ENCODE measurements at places on chromosomes 7 and 10.
A peak's percentile ranks its signal among the peaks of the same experiment; 100 is the strongest.

- no peak for DNase-seq
These were observed 54.4 kb downstream of the ESYT2 start for GRCh38 chr7:158774952-158775351.

GRCh38 chr7:96388620-96389383 is 66.9 kb upstream of the SLC25A13 start:
- no peak for DNase-seq

GRCh38 chr7:77910124-77910523 is 111.6 kb downstream of the PHTF2 start:
- peak; percentile 25 for DNase-seq

DNA sequence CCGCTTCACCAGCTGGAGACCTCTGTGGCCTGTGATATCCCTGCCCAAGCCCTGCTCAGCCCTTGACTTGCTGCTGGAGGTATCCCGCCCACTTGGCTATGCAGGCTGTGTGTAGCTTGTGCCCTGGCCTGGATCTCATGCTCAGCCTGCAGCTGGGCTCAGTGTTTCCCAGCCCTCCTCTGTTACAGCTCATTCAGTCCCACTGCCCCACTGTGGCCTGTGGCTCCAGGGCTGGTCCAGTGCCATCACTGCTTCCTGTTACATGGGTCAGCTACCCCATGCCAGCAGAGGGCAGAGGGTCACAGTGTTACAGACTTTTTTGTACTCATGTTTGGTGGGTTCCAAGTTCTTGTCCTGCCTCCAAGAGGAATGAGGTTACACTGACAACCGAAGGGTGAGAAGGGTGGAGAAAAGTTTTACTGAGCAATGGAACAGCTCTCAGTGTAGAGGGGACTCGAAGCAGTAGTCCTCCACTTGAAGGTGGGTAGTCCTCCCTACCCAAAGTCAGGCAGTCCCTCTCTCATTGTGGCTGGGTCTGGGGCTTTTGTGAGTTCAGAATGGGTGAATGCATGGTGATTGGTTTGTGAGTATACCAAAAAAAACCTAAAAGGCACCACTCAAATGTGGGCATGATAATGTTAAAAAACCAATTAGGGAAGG is 100.4 kb downstream of the ANKRD7 start:
- no peak for DNase-seq

DNA sequence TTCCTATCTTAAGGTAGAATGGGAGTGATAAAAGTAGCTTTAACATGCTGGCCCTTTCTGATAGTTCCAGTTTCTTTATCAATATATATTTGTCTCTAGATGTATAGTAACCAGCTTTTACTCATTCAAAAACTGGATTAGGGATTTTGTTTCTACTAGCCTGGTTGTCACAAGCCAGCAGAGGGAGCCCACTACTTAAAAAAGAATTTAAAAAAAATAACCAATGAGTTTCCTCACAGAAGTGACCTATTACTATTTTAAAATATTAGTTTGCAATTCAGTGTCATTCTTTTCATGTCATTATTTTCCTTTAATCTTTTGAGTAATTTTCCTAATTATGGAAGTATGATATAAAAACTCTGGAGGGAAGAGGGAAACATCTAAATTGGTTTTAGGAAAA is 142.1 kb downstream of the PHTF2 start:
- DNase-seq, result peak; percentile 35

DNA sequence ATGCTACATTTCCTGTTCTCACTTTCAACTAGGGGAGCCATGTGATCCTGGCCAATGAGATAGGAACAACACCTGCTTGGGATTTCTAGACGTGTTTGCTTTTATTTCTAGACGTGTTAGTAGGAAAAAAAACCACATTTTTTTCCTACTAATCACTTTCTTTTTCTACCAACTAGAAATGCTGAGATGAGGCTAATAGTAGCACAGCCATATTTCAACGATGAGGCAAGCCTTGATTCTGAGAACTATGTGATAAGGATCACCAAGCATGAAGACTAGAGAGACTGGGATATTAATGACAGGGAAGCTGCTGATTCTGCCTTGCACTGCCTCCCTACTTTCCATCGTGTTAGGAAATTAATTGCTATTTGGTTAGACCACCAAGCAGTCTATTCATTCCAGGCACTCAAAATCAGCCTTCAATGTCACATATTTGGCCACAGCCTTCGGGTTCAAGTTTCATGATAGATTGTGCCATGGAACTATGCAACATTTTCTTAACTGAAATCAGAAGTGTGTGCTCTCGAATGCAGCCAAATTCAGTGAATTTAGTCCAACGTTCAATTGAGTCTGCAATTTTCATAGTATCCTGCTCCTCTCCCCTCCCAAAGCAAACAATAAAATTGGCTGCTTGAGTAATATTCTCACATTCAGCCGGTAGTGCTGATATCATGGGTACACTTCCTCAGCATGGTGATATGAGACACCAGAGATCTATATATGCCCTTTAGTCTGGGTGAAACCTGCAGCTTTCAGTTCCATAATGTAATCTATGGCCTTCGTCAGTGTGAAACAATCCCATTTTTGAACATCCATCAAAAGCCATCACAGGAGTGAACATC is 98.1 kb downstream of the GPR37 start:
- no peak for DNase-seq

DNA sequence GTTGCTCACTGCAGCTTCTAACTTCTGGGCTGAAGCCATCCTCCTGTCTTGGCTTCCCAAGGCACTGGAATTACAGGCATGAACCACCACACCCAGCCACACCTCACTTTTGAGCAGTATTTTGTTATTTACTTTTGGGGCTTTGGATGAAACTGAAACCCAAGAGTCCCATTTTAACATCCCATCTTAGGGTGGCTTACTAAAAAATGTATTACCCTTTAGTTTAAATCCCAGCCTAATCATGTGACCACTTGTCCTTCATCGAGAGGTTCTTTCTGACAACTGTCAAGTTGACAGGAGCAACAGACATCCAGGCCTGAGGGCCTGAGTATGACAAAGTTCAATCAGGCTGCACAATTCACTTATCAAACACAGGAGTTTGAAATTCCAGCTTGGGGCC is 33.6 kb downstream of the C10orf67 start:
- DNase-seq, result no peak

GRCh38 chr10:130513686-130514476 is 377.7 kb downstream of the GLRX3 start:
- DNase-seq, result no peak

- DNase-seq, result no peak
These were observed 32.4 kb downstream of the ITIH5 start for GRCh38 chr10:7634142-7634894.

- DNase-seq, result no peak
These were observed 486 bp upstream of the SORCS1 start for GRCh38 chr10:107164992-107165391.

DNA sequence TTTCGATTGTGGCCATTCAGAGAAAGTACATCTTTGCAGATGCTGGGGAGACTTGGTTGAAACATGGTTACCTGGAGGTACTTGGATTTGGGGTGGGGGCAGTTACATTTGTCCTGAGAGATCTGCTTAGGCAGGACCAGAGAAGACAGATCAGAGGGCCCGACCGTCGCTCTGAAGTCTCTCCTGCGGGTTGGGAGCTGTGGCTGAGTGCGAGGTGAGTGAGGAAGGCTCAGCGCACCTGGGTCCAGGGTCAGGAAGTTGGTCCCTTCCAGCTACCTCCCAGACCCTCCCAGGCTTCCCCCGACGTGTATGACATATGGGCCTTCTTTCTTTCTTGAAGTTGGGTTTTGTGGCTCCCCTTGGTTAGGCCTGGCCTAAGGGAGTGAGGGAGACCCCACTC is 56.3 kb downstream of the LHPP start:
- no peak for DNase-seq
